Activated CD4-positive, alpha-beta T cell treated with anti-CD3 and anti-CD28 coated beads, Interleukin-10, Interleukin-2, amounts not matched to agents 100 ng/mL and 50 ng/mL, durations not matched to agents 16 hours and 8 hours (primary cell): ENCODE measurements at places on chromosomes 6 and 20.

DNA sequence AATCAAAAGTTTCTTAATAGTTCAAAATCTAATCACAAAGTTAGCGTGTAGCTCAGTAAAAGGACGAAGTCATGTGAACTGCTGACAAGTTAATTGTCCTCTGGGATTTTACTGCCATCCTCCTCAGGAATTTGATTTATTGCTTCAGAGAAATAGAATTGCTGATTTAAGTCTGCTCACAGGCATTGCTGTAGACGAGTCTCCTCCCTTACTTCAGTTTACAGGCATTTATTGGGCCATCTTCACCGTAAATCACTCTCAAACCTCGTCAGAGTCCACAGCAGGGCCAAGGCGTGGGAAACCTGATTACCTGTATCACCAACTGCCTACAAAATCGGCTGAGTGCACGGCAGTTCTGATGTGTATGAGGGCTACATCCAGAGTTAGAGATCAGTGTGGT, 119.1 kb upstream of the PDE10A start:
- DNase-seq = no peak

DNA sequence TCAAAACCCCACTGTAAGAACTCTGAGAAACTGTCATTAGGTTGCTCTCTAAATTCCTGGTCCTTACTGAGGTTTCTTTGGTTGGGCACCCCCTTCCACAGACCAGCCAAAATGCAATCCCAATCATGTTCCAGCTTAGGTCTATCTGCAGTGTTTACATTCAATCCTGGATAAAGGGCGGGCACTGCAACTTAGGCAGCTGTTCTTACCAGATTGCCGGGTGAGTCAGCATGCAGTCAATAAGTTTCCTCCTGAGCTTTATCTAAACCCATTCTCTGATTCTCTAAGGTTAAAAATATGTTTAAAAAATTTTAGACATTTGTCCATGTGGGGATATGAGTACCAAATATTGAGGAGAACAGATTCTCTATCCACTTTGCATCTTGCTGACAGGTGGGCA, 197.8 kb downstream of the HAO1 start:
- DNase-seq = no peak

DNA sequence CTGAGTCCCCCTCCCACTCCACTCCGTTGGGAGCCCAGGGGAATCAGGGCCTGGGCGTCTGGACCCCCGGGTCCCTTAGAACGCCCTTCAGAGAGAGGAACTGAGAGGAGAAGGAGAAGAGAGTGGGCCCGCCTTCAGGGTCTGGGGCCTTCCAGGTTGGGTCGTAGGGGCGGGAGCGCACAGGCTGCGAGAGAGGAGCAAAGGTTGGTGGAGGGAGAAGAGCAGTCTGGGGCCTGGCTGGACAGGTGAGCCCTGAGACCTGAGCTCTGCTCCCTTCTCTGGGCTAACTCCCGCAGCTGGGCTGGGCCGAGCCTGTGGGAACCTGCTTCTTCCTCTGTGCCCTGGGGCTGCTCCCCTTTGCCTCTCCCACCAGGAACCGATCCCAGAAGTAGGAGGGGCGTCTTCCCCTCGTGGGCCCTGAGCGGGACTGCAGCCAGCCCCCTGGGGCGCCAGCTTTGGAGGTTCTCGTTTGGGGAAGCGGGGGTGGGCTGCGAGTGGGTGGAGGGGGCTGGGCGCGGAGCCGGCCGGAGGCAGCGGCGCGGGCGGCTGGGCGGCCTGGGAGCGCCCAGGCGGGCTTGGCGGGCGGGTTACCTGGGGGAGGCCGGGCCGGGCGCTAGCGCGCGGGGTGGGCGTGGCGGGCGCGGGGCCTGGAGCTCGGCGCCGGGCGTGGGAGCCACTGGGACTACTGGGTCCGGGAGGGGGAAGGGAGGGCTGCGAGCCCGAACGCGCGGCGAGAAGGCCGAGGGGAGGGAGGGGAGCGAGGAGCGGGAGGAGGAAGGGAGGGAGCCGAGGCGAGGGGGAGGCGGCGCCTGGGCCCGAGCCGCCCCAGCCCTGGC, at the start of gene DDR1:
DDR1 (plus strand) TSS at position 835 of the 836 bp plus-strand sequence. CDS start 4,211 bp downstream, outside the sequence.
- peak; percentile 36 for DNase-seq

DNA sequence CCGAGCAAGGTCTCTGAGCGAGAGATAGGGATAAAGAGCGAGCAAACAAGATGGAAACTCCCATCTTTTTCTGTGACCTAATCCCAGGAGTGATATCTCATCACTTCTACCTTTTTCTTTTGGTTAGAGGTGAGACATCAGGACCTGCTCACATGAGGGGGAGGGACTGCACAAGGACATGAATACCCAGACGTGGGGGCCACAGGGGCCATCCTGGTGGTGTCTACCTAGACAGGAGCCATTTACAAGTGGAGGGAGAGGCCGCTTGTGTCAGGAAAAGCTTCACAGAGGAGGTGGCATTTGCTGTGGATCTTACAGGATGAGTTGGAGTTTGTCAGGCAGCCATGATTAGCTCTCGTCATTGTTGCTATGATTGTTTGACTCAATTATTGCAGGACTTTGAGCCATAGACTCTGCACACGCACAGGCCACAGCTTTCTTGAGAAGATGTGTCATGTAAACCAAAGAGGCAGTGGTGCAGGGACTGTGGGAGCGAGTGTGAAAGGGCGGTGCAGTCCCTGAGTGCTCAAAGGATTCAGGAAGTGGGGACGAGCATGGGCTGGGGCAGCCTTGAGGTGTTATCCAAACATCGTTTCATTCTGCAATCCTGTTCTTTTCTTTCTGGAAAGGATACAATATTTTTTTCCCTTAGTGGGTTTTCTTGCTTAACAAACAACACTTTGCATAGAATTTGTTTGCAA, 7.7 kb downstream of the NPEPL1 start:
- peak; percentile 28 for DNase-seq

- no peak for DNase-seq
Measured at GRCh38 chr20:9460518-9460917, 53.9 kb upstream of the LAMP5 start.

- DNase-seq = no peak
Measured at GRCh38 chr6:140203661-140204147, 829.3 kb upstream of the CITED2 start.

DNA sequence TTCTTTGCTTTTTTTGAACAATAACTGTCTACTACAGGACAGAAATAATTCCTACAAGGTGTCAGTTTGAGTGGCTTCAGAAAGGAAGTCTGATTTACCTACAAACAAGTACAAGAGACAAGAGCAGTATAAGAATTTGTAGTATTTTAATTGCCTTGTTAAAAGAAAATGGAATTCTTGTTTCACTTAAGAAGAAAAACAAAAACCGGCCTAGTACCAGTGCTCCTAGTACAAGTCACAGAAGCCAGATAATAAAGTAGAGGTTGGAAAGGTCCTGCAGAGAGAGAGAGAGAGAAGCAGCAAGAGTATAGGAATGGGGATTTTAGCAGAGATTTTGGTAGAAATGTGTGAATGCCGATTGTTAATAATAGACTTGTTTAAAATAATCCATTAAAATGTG, 6.4 kb downstream of the TAB2 start:
- DNase-seq = no peak

DNA sequence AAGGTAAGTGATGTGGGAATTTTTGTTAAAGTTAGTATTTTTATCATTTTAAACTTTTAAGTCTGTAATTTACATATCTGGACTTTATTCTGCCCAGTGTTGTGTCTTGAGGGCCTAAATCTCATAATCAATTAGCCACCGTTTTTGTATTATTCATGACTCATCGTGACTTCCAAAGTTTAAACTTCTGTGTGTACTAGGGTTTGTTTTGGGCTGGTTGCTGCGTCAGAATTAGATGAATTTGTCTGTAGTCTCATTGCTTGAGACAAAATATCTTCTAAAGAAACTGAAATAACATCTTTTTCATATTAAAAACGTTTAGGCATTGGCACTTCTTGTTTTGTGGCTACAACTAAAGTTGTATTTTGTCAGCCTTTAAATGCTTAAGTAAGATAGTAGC, 41.3 kb downstream of the CDYL start:
- DNase-seq = no peak

DNA sequence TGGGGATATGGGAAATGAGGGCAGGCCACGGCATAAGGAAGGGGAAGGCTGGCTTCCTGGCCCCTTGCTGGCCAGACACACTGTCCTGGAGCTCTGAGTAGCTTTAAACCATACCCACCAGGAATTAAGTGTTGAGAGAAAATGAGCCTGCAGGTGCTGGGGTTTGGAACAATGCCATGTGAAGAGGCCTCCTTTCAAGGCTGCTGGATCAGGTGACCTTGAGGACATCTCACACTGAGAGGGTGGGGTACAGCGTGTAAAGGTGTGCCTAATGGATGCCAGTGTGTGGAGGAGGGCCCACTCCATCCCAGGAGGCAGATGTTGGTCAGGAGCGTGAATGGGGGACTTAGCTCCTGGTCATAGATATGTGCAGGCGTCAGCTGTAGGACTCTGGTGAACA, 74.8 kb upstream of the MLN start:
- no peak for DNase-seq
